ENCODE measurements at places on chromosomes 2 and 18. TPM values are rescaled to one million over a fixed set of nuclear protein-coding genes. Genes with fewer than 3 reads are reported as not detected.

- no peak for DNase-seq
Observed at GRCh38 chr18:43627848-43628530, 350.7 kb upstream of the SYT4 start.

DNA sequence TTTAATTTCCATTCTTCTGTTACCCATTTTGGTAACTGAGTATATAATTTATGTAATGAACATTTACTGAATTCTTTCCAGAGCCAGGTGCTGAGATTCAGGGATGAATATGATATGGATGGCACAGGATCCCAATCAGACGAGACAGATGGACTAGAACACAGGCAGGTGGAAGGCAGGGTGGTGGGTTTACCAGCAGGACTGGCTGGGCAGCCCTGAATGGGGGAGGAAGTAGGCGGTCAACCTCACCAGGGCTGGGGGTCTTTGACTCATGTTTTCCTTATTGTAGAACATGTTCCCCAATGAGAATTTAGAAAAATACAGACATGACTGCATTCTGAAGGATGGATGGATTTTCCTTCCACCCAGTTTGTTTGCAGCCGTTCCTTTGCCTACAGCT, 80.3 kb downstream of the CIB4 start:
- DNase-seq: no peak

- peak; percentile 27 for DNase-seq
Observed at GRCh38 chr18:54671291-54671881, 80.3 kb downstream of the DYNAP start.

DNA sequence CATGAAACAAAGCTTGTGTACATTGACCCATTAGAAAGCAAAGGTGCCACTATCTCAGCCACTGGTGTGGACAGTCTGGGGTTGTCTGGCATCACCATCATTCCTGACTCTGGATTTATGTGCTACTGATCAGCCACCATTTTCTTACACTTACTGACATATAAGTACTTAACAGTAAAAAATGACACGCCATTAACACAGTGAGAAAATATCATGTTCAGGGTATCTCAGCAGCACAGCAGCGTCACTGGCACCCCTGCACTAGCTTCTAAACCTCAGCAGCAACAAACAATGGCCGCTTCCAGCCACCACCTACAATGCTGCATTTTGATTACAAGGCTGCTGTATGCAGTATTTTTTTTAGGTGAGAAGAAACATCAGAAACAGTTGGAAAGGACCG, 253.4 kb upstream of the HDAC4 start:
- DNase-seq: no peak

DNA sequence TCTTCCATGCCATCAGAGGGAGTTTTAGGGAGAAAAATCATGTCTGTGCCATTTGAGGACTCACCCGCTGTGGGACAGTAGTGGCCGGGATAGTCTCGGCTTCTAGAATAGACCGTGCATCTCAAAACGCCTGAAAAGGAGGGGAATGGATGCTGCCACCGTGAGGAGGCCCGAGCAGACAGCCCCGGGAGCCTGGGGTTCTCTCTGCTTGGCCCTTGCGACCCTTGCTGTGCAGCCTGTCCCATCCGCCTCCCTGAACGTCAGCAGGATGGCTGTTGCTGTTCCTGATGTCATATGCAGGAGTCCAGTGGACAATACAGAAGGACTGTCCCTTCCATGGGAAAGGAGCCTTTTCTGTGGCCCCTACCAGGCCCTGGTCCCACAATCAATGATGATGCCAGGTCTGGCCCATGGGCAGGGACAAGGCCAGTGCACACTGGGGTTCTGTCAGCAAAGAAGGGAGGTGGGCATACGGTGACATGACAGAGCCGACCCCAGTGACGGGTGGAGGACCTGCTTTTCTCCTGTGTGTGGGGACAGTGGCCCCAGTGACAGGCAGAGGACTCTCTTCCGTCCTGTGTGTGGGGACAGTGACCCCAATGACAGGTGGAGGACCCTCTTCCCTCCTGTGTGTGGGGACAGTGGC, 58.8 kb downstream of the ACKR3 start:
- no peak for DNase-seq

GRCh38 chr2:144152817-144153271, 367.1 kb downstream of the ZEB2 start:
- DNase-seq: no peak

DNA sequence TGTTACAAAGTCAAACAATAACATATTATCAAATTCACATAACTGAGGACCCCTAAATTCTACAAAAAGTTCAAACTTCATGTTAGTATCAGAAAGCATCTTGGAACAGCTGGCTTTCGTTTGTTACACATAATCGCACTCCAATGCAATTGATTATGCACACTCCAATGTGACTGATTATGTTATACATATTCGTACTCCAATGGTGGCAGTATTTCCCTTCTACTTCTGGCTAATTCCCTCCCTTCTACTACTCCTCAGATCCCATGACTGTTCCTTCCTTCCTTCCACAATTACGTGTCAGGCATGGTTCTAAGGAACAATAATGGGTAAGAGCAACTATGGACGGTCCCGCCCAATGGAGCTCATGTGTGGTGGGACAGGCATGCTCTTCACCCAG, 137.1 kb upstream of the CCDC150 start:
- no peak for DNase-seq

GRCh38 chr2:185952100-185952499, 213.5 kb downstream of the FSIP2 start:
- no peak for DNase-seq

- no peak for DNase-seq
Observed at GRCh38 chr2:216739035-216739434, 43.7 kb upstream of the IGFBP5 start.

DNA sequence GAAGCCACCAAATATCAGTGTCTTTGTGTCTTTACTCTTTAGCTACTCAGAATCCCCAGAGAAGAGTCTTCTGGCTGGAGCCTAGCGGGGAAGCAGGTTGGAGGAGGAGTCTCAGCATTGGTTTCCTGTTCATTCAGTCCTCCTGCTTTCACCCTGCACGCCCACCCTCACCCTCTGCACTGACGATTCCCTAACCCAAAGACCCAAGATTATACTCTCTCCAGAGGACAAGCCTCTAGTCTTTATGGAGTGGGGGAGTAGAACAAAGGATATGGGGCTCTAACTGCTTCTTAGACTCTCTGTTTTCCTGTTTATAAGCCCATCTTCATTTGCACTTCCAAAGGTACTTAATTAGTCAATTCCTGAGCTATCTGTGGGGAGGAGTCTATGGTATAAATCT, 338.8 kb downstream of the AGPS start:
- no peak for DNase-seq

DNA sequence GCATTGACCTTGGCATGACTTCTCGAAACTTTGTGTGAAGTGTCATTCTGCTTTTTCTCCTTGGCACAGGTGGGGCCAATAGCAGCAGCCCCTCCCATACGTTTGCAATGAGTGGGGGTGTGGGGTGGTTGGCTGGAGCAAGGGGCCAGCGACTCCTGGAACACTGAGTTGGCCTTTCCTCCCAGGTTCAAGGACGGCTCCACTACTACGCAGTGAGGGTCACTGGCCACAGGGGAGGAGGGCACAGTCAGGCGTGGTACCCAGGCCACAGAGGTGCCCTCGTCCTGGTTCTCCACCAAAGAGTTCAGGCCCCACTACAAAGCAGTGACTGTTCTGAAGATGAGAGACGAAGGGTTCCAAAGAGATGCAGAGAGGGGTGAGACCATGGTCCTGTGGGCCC, 70.6 kb upstream of the OTOS start:
- DNase-seq: no peak

- no peak for DNase-seq
Observed at GRCh38 chr18:54807303-54807702, 21.0 kb upstream of the RAB27B start.

DNA sequence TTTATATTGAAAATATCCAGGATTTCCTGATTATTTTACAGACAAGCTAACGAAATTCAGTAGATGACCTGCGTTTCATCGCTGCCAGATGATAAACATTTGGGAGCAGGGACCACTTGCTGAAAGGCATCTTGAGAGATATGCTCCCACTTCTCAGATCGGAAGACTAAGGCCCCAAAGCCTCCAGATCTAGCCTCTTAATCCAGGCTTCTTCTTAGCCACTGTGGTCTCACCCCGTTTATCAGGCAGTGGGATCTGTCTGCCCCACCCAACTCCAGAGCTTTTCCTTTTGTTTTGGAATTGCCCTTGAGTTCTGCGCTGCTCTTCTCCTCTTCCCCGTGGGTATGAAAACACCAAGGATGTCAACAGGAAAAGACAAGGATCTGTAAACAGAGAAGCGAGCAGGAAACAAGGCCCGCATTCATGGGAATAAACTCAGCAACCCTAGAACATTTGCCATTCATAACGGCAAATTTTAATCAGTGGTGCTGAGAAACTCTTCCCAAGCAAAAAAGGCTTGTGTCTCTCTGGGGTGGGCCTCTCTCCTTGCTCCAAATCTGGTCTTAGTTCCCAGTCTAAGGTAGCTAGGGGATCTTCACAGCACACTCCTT, 21.4 kb downstream of the MYL12B start:
- no peak for DNase-seq

GRCh38 chr2:12005886-12006681, 259.7 kb downstream of the LPIN1 start:
- DNase-seq: no peak

TMEM18 gene
- 17.4 TPM for total RNA-seq

TSPYL6 gene
- total RNA-seq: not detected

SOS1 gene
- 32.3 TPM for total RNA-seq

DNAH7 gene
- total RNA-seq: 2.0 TPM

LYPD6B gene
- total RNA-seq: 12.3 TPM
